ENCODE measurements at places on chromosomes 5 and 9.
A peak's percentile ranks its signal among the peaks of the same experiment; 100 is the strongest.

DNA sequence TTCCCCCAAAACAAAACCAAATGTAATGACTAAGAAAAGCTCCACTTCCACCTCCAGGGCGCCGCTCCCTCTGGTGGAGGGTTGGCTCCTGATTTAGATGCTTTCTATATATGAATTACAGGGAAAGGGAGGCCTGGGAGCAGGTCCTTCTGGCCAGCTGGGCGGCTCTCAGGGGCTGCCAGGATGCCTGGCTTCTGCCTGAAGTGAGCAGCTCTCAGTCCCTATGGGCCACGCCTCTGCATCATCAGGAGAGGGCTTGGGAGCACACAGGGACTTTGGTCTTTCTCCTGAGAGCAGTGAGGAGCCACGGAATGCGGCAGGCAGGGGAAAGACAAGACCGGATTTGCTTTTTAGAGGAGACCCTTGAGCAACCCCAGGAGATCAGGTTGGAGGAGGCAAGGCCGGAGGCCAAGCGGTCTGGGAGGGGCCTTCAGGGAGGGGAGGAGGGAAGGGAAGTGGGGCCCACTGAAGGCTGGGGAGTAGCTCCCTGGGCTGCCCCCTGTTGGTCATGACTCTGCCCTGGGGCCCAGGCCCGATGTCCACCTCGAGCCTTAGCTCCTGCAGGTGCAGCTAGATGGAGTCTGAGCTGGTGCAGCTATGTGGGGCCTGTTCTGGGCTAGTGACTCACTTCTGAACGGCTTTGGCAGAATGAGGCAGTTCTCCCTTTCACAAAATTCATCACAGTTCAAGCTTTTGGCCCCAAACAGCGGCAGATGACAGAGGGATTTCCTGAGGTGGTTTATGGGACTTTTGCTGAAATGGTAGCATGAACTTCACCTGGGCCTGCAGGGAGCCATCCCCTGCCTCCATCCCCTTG lies 11.3 kb upstream of the GRHPR start:
- peak; percentile 72 for DNase-seq

DNA sequence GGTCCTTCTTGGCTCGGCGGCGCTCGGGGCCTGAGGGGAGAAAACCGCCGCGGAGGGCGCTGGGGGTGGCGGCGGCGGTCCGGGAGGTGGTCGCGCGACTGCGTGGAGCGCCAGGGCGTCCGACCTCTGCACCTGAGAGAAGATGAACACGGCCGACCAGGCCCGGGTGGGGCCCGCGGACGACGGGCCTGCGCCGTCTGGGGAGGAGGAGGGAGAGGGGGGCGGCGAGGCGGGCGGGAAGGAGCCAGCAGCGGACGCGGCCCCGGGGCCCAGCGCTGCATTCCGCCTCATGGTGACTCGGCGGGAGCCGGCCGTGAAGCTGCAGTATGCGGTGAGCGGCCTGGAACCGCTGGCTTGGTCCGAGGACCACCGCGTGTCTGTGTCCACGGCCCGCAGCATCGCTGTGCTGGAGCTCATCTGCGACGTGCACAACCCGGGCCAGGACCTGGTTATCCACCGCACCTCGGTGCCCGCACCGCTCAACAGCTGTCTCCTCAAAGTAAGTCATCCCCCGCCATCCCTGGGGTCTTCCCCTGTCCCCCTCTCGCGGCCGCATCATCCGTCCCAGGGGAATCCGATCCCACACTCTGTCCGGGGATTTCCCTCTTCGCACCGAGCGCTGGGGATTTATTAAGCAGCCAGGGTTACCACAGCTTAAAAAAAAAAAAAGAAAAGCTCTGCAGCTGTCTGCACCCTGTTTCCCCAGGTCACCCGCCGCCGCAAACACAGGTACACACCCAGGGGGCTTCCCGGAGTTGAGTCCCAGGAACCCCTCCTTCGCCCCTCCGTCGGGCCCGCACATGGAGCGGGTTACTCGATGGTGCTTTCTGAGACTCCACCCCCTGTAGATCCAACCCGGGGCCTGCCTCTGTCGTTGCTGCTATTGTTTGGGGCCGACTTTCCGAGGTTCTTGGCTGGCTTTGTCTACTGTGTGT lies at the start of gene GTF3C4:
TSS of gene GTF3C4 (plus strand) at position 8 of the 935 bp plus-strand sequence. CDS start at position 143, 135 bp downstream.
- DNase-seq, result peak; percentile 68

GRCh38 chr5:157085930-157086329 lies 22.9 kb downstream of the HAVCR2 start:
- DNase-seq, result no peak

GRCh38 chr9:126667190-126668055 lies 53.7 kb downstream of the LMX1B start:
- no peak for DNase-seq

- no peak for DNase-seq
Measured at GRCh38 chr5:56358703-56359681, 125.9 kb upstream of the ANKRD55 start.

GRCh38 chr9:127974769-127975261 lies 6.0 kb downstream of the EEIG1 start:
- peak; percentile 17 for DNase-seq

DNA sequence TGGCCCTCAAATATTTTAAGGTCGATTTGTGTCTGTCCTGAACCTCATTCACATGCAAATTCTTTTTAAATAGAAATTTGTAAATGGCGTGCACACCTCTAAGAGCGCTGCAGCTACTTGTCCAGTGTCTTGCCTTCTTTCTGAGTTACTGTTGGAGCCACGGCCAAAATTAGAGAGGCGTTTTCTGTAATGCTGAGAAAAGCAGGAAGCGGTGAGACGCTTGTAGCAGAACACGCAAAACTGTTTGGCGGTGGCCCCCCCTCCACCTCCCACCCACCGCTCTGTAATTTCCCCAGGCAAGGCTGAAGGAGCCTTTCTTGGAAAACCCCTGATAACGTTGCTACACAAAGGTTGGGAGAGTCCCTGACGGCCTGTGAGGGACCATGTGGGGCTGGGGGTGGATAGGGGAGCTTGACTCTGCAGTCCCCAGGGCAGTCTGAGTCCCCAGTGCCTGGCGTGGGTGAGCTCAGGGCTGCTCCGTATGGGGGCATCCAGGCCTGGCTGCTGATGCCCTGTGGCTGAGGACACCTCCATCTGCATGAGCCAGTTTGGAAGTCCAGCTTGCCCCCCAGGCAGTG lies 96.5 kb downstream of the GADD45G start:
- peak; percentile 86 for DNase-seq

GRCh38 chr5:66742896-66743247 lies 146.7 kb downstream of the MAST4 start:
- DNase-seq, result no peak

- no peak for DNase-seq
Measured at GRCh38 chr5:111628901-111629300, 116.6 kb upstream of the STARD4 start.

DNA sequence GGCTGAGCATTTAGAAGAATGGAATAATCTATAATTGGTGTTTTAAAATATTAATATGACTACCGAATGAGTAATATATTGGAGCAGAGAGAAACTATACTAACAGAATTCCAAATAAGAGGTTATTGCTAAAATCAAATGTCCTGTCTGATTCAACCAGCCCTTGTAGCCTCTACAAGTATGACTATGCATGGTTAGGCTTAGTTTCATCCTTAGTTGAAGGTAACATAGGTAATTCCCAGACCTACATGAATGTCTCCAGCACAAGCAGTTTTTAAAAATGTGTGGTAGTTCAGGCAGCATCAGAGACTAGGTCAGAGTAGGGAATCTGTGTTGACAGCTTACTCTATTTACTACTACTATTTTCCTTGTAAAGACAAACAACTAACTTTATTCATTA lies 51.7 kb upstream of the SLC27A6 start:
- no peak for DNase-seq

DNA sequence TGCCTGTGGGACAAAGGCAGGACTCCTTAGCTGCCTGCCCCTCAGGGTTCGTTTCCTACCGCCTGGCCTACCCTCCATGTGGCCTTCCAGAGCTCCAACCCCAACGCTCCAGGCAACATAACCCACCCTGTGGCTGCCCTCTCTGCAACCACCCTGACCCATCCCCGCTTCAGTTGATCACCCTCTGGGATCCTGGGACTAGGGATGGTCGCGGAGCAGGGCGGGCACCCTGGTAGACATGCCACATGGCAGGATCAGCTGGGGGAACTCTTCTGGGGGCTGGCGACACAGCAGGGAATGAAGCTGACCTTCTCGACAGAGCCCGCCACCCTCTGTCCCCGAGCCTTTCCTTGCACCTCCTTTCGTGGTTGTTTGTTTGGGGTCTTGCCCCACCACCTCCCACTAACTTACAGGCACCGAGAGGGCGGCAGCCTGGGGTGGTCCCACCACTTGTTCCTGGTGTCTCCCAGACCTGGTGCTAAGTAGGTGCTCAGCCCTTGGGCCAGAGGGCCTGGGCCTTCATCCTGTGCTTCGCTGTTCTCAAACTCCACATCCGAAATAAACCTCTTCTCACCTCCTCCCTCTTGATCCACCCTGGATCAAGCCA lies 243.1 kb downstream of the PBX3 start:
- no peak for DNase-seq

DNA sequence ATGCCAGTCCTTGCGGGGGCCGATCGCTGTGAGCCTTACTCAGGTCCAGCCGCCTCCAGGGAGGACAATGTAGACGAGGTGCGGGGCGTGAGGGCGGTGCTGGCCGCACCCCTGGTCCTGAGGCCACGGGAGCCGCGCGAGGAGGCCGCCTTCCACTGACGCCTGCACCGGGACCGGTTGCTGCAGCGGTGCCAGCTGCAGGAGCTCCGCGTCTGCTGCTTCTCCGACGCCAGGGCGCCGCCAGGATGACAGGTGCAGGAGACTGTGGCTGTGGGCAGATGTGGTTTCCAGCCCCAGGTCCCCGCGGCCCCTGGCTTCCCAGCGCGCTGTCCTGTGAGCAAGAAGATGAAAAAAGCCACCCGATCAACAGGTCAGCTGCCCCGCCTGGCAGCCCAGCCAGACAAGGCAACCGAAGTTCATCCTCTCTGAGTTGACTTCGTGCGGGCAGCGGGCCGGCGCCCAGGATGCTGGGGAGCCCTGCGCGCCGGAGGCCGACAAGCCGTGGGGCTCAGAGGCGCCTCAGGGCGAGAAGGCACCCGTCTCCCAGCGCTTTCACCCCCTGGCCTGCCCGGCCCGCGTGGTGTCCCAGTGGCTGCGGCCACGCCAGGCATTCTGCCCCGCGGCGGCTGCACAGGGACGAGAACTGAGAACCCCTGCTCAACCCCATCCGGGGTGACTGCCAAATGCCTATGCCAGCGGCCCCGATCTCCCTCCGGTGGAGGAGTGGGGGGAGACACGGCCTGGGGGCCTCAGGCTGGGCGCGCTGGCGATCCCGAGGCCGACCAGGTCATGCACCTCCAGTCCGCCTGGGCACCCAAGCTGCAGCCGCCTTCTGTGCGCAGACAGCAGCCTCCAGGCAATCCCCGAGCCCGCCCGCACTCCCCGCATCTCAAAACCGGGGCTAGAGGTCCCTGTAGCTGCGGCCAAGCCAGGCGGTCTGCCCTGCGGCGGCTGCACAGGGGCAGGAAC lies 43.4 kb upstream of the BICD2 start:
- peak; percentile 60 for DNase-seq

DNA sequence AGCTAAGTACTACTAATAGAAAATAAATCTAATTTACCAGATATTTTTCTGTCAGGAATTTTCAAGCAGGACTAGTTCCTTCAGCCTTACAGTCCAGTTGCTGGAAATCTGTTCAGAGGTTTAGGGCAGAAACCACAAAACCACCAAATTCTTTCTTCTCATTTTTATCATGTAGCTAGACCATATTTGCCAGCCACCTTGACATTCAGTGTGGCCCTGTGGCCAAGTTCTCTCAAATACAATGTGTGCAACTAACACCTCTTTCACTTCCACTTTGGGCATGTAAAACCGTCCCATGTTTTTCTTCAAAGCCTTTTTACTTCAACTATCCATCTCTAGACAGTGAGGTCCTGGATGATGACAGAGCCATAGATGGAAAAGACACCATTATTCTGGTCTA lies 1133.2 kb upstream of the CDH18 start:
- DNase-seq, result no peak

DNA sequence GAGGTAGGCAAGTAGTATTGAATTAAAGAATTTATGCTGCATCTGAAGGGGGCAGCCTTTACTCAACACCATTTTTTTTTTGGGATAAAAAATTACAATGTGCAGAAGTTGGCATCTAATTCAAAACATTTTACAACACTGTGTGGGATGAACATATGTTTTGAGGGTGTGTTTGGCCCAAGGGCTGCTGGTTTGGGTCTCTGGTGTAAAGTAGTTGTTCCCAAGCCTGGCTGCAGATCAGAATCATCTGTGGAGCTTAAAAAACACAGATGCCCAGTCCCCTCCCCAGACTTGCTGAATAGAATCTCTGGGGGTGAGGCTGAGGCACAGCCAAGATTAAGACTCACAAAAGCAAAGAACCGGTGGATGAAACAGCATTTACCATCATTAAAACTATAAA lies 33.0 kb upstream of the PDZD2 start:
- no peak for DNase-seq

- no peak for DNase-seq
Measured at GRCh38 chr5:16902846-16903245, 33.2 kb downstream of the MYO10 start.

GRCh38 chr9:69719367-69719766 lies 40.4 kb downstream of the PTAR1 start:
- DNase-seq, result no peak

- no peak for DNase-seq
Measured at GRCh38 chr9:103991698-103992097, 102.4 kb upstream of the SMC2 start.

DNA sequence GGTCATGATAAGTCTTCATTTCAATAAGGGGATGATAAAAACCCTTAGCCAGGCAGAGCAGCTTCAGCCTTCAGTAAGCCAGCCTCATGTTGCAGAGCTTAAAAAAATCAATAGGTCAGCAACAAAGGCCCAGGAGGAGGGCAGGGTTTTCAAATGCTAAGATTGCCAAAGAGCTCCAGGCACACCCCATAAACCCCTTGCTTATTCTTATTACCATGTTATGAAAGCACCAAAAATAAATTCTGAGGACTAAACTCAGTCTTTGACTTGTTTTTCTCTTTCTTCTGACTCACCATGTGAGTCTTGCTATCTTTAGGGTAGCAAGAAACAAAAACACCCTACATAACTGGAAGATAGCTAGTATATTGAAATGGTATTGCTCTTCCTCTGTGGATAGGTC lies 317.1 kb downstream of the KCTD16 start:
- no peak for DNase-seq

- peak; percentile 36 for DNase-seq
Measured at GRCh38 chr9:6759185-6759977, 1.6 kb downstream of the KDM4C start.

DNA sequence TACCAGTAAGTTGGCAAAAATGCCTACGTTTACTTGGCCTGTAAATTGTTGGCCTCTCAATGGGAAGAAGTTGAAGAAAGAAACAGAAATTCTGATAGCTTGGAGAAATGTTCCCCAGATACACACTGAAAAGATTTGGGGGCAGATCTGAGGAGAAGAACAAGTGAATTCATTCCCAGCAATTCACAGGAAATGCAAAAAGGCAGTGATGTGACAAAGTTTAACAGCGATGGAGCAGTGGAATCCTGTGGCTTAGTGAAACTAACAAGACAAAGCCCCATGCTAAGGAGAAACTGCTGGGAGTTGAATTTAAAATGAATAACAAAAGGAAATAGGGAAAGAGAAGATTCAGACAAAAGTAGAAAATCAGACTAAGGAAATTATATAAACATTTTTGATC lies 213.2 kb upstream of the EDIL3 start:
- DNase-seq, result no peak

GRCh38 chr5:126921241-126922091 lies 108.9 kb downstream of the MARCHF3 start:
- DNase-seq, result no peak

GRCh38 chr5:149002053-149002452 lies 60.8 kb downstream of the SH3TC2 start:
- DNase-seq, result no peak

- DNase-seq, result no peak
Measured at GRCh38 chr9:36325081-36325828, 67.0 kb upstream of the GNE start.

Data from activated CD4-positive, alpha-beta T cell treated with anti-CD3 and anti-CD28 coated beads for 36 hours (primary cell).